ENCODE measurements at places on chromosomes 7 and 10.

GRCh38 chr7:155293721-155294510 lies 3.8 kb upstream of the INSIG1 start:
- no peak for DNase-seq

- no peak for DNase-seq
Measured at GRCh38 chr7:152633072-152633471, 42.9 kb downstream of the XRCC2 start.

DNA sequence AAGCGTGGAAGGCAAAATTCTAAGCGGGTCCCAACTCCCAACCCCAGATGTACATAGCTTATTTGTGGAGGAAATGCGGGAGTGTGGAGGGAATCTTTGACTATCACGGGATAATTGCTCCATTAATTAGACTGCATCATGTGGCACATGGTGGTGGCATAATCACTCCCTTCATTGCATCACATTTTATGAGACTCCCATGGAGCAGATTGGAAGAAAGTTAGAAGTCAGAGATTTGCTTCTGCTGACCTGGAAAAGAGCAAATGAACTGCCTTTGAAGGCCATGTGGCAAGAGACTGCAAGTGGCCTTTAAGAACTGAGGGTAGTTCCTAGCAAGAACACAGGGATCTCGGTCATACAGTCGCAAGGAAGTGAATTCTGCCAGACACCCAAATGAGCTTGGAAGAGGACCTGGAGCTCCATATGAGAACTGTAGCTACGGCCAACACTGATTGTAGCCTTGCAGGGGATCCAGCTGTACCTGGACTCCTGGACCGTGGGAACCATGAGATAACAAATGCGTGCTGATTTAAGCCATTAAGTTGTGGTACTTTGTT lies 37.1 kb upstream of the ITGB1 start:
- DNase-seq = no peak

DNA sequence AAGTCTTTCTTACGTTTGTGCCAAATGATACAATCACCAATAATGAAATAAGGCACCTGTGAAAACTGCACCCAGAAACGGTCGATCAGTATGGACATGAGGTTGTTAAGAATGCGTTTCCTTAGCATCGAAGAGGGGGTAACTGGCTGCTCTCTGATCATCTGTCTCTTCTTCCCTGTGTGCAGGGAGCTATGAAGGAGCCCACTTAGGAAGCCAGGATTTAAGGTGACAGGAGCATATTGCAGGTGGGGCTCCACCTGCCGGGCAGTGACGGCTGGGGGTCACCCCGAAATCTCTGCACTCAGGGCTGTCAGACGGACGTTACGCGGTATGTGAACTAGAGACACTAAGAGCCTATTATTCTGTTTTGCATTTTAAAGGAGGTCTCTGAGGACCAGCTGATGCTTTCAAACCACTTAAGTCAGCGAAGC lies 64.5 kb downstream of the CARD11 start:
- DNase-seq = no peak

DNA sequence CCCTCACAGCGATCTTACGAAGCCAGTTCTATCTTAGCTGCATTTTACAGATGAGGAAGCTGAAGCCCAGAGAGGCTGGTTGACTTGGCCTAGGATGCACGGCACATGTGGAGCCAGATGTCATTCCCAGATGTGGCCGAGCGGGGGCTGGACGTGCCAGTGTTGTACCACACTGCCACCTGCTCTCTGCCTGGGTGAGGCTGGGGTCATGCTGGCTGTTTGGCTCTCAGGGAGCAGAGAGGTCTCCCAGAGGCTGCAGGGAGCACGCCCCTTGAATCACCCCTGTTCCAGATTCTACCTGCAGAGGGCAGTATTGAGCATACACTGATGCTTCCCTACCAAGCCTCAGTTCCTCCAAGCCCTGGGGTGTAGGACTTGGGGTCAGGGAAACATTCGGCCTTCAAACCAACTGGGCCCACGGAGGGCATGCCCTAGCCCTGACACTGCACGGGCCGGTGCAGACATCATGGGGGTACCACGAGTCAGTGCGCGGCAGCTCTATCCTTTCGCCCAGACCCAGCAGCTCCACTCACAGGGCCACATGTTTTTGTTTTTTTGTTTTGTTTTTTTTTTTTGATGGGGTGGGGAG lies 3.8 kb upstream of the GTF2IRD1 start:
- peak; percentile 81 for DNase-seq

DNA sequence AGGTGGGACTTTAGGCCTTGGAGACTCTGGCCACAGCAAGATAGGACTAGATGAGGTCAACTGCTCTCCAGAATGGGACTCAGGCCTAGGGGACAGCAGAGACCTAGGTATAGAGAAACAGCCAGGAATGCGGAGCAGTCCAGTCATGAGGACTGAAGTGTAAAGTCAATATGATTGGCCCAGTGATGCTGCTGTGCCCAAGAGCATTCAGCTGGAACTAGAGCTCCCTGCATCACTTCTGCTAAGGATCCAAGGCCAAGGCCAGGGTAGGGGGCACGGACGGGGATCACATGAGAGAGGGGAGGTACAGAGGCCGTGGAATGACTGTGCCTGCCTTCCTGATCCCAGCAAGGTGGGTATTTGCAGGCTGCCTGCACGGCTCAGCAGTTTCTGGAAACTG lies 237.9 kb downstream of the FRMD4A start:
- no peak for DNase-seq

DNA sequence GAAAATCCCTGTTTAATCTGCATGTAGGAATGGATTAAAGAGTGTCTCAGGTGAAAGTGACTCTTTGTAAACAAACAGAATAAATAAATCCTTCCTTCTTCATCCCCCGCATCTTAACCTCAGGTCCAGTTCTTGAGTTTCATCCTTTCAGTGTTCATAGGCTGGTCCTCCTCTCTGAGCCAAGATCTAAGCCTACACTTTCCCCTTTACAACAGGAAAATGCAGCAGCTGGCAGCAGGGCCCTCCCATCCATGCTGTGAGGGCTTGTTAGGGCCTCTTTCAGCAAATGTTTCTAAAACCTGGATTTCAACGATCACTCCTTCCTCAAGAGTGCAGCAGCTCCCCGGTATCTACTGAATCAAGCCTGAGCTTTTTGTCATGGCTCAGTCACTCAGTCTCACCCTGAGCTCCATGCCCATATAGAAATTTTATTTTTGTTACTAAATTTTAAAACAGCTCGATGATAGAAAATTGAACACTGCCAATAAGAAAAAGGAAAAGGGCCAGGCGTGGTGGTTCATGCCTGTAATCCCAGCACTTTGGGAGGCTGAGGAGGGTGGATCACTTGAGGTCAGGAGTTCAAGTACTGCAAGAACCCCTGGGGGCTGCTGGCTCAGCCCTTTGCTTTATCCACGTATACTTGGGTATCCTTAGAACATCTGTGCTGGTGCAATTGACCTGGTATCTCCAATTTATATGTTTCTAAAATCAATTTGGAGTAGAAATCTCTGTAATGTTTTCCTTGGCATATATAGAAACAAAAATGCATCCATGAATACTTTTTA lies 15.6 kb downstream of the BLNK start:
- no peak for DNase-seq

- DNase-seq = no peak
Measured at GRCh38 chr10:111525696-111526095, 448.9 kb downstream of the ADRA2A start.

GRCh38 chr7:138097064-138097741 lies 20.9 kb downstream of the AKR1D1 start:
- DNase-seq = no peak

- DNase-seq = no peak
Measured at GRCh38 chr10:69733791-69734261, 67.9 kb upstream of the COL13A1 start.

DNA sequence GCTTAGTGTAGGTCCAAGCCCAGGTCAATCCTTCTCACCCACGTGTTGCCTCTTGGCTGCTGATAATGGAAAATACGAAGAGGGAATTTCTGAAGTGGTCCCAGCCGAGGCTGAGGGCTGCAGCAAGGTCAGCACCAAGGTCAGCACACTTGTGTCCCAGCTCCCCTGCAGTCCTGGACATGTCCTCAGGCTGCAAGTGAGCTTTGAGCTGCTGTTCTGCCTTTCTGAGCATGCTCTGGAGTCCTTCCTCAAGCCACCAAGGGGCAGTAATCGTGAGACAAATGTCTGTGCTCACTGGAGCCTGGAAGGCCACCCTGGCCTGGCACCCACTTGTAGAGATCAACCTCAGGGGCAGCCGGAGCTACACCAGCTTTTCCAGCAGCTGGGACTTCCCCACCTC lies 28.3 kb downstream of the DRGX start:
- no peak for DNase-seq

- no peak for DNase-seq
Measured at GRCh38 chr7:143388491-143389101, 7.5 kb downstream of the ZYX start.

GRCh38 chr10:44028384-44029137 lies 356.3 kb downstream of the CXCL12 start:
- DNase-seq = no peak
